ENCODE measurements at places on chromosomes 12 and 14.

DNA sequence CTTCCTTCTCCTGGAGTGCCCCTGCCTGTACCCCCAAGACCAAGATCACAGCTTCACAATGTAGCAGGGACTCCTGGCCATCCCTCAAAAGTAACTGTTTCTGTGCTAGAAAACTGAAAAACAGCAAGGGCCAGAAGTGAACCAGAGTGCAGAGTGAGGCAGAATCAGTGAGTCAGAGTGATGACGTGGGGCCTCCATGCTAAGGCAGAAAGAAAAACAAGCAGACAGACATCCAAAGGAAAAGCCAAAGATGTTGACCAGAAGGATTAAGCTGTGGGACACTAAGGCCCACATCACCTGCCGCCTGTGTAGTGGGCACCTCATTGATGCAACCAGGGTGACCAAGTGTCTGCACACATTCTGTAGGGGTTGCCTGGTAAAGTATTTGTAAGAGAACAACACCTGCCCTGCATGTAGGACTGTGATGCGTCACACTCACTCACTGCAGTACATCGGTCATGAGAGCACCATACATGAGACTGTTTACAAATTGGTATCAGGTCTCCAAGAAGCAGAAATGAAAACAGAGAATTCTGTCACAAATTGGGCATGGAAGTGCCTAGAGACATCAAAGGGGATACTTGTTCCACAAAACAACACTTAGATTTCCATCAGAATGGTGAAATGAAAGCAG, 51.2 kb downstream of the ARMH4 start:
- DNase-seq = no peak

- DNase-seq = no peak
Observed at GRCh38 chr12:12428047-12428446, 71.2 kb downstream of the BORCS5 start.

DNA sequence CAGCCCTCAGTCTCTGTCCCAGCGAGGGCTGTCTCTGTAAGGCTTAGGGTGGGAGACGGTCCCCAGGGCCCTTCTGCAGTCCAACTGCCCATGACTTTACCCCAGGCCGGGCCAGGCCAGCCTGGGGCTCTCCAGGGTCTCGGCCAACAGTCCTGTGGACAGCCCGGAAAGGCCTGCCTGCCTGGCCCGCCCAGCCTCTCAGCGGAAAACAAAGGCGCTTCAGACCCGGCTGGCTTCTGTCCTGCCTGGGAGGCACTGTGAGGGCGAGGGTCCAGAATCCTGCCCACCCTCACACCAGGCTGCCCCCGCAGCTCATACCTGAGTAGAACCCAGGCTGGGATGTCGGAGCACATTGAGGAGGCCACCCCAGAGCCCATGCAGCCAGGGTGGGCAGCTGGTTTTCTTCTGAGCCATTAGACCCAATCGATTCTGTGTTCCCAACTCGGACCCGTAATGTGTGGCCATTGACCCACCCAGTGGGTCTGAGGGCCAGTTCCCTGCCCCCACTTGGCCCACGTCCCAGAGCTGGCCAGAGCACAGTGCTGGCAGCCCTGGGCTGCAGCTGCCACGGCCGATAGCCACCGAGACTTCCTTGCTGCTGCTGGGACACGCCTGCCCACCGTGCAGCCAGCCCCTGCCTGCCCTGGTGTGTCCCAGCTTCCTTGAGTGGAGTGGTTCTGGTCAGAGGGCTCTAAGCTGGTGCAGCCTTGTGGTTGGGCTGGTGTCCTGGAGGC, 1.6 kb downstream of the CRIP2 start:
- no peak for DNase-seq

GRCh38 chr12:127559349-127560040, 707.5 kb upstream of the TMEM132C start:
- DNase-seq = peak; percentile 93

GRCh38 chr12:124686370-124687173, 119.2 kb upstream of the NCOR2 start:
- no peak for DNase-seq

GRCh38 chr12:51381226-51382079, 9.8 kb downstream of the GALNT6 start:
- no peak for DNase-seq

GRCh38 chr12:2609020-2609419, 185.8 kb upstream of the FKBP4 start:
- no peak for DNase-seq

- no peak for DNase-seq
Observed at GRCh38 chr12:78568321-78569020, 296.1 kb upstream of the SYT1 start.

- DNase-seq = no peak
Observed at GRCh38 chr12:69423037-69423905, 46.9 kb upstream of the FRS2 start.

- no peak for DNase-seq
Observed at GRCh38 chr12:52233462-52234207, 592 bp downstream of the KRT7 start.

- no peak for DNase-seq
Observed at GRCh38 chr12:1481326-1481725, 113.1 kb downstream of the FBXL14 start.
